ENCODE measurements at places on chromosomes 16 and 17.

DNA sequence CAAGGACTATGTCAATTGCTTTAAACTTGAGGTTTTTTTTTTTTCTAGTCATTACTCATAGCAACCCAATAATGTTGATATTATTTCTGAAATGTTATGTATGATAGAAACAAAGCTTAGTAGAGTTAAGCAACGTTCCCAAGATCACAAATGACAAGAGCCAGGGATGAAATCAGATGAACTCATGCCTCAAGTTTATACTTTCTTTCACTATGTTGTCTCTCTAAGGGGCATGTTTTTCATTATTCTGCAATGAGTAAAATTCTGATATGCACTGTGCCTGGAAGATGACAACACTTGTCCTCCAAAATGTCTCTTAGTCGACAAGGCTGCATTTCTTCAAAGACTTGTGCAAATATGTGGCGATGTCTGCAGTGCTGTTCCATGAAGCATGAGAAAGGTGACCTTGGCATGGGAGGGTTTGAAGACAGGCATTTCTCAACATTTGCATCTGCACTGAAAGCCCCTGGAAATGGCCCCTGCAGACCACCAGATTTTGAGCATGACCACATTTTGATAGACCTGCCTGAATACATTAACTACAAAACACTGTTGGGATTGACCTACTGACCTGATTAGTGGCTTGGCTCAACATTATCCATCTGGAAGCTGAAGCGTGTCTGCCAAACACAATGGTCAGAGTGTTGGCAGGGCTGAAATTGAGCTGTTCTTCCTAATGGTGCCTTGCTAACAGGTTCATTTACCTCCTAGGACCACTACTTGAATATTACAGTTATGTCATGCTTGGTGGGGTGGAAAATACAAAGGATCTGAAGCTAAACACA is 1027.5 kb downstream of the CDH11 start:
- DNase-seq, result no peak

GRCh38 chr16:81567987-81568748 is 123.6 kb downstream of the CMIP start:
- no peak for DNase-seq

DNA sequence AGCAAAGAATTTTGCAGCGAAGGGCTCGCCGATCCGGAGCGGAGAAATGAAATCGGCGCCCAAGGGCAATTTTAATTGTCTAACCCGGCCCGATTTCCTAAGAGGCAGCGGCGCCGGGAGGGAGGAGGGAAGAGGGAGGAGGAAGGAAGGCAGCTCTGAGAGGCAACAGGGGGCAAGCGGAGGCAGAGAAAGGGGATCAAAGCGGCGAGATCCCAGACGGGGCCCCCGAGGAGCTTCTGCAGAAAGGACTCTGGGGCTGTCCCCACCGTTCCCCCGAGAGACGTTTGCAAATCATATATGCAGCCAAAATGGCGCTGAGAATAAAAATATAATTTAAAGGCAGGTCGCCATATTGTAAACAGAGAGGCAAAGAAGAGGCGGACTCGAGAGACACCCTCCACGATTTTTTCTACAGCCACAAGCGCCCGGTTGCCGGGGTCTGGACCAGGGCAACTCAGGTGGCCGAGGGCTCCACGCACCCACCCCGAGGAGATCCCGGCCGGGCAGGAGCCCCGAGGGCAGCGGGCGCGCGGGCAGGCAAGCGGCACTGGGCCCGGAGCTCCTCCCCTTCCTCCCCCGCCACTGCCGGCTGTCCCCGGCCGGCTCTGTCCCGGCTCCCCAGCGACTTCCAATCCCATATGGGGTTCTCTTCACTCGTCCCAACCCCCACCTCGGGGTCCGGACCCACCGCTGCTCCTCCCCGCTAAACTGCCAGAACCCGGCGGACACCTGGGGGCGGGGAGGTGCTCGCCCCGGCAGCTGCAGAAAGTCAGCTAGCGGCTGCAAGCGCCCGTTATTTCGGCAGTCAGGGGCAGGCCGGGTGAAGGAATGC is 1.9 kb downstream of the PHF12 start:
- peak; percentile 52 for DNase-seq

DNA sequence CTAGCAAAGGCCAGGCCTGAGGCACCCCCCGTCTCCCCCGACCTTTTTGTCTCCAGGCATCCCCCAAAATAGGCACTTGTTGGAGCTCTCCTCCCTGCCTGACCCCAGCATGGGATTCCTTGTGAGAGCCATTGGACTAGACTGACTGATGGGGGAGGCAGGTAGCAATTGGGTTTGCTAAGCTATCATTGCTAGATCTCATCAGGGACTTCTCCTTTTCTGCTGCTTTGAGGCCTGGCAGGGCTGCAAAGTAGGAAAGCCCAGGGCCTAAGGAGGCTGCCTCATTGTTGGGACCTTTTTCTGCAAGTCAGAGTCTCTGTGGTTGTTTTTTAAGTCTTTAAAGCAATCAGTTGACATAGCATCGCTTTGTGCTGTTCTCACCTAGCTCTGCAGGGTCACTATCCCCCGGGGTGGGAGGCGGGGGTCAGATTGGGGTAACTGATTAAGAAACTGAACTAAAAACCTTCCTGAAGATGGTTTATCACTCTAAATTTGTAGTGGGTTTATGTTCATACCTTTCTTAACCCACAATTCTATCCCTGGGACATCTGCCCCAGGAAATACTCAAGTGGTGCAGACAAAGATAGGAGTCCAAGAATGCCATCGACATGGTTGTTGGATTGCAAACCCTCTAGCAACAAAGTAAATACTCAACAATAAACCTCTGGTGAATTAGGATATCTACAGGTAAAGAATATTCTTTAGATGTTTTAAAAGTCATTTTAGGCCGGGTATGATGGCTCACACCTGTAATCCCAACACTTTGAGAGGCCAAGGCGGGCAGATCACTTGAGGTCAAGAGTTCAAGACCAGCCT is 28.0 kb downstream of the LLGL2 start:
- DNase-seq, result no peak

- DNase-seq, result peak; percentile 56
Observed at GRCh38 chr17:10754109-10754508, 24.3 kb upstream of the TMEM220 start.

- no peak for DNase-seq
Observed at GRCh38 chr17:8056232-8056975, 17.5 kb downstream of the ALOX15B start.

DNA sequence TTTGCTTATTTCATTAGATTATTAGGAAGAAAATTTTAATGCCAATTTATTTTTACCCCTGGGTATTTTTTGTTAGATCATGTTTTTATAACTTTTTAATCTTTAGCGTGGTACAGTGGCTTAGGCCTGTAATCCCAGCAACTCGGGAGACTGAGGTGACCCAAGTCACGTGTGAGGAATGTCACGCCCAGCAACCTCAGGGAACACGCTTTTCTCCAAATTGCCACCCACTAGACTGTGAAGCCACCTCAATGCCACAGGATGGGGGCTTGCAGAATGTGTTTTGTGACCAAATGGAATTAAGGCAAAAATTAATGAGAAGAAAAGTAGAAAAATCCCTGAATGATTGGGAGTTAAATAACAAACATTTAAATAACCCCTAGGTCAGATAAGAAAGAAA is 141.8 kb downstream of the LAT start:
- DNase-seq, result no peak

DNA sequence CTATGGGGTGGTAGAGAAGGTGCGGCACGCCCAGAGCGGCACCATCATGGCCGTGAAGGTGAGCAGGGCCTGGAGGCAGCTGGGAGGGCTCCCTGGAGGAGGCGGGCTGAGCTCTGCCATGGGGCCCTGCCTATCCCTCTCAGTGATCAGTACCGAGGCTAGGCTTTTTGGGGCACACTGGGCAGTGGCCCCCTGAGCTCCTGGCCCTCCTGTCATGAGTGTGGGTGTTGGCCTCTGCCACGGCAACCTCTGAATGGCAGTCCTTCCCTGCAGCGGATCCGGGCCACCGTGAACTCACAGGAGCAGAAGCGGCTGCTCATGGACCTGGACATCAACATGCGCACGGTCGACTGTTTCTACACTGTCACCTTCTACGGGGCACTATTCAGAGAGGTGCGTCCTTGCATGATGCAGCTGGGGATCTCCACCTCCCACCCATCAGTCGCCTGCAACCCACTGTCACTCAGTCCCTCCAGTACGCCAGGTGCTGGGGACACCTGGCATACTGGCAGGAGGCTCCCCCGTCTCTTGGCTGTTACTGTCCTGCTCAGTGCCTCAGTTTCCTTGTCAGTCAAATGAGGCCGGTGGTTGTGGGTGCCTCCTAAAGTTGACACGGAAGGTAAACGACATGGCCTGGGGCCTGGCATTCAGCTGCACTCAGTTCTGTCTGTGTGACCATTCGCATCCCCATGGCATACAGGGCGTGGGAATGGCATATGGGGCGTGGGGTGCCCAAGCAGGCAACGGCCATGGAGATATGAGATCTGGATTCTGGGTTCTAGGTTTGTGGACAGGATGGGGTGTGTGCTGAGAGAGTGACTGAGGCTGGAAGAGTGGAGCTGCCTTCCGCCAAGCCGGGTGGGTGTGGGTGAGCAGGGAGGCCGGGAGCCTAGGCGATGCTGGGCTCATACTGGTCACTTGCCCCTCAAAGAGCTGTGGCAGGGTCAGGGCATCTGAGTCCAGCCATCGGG is 16.4 kb downstream of the MAP2K3 start:
- peak; percentile 49 for DNase-seq

DNA sequence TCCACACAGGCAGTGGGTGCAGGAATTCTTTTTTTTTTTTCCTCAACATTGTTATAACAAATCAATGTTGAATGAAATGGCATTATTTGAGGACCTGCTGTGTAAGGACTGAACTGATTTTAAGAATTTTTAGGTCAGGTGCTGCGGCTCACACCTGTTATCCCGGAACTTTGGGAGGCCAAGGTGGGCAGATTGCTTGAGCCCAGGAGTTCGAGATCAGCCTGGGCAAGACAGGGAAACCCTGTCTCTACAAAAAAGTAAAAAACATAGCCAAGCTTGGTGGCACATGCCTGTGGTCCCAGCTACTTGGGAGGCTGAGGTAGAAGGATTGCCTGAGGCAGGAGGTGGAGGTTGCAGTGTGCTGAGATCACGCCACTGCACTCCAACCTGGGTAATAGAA is 12.4 kb downstream of the MPRIP start:
- no peak for DNase-seq
